ENCODE measurements at places on chromosomes 4 and X.

DNA sequence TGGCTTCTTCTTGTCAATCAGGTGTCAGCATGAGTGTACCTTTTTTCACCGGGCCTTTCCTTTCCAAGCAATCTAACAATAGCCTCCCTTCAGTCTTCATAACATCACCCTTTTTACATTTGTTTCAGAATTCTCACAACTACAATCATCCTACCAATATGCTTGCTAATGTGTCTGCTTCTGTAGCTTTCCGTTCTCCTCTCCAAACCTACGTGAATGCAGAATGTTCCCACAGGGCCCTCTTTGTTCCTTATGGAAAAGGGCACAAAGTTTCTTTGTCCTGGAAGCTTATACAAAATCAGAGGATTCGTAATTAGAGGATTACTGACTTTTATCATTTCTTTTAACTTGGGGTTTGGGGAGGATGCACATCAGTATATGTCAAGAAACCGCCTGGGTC is 461.8 kb downstream of the CENPC start:
- DNase-seq: no peak

DNA sequence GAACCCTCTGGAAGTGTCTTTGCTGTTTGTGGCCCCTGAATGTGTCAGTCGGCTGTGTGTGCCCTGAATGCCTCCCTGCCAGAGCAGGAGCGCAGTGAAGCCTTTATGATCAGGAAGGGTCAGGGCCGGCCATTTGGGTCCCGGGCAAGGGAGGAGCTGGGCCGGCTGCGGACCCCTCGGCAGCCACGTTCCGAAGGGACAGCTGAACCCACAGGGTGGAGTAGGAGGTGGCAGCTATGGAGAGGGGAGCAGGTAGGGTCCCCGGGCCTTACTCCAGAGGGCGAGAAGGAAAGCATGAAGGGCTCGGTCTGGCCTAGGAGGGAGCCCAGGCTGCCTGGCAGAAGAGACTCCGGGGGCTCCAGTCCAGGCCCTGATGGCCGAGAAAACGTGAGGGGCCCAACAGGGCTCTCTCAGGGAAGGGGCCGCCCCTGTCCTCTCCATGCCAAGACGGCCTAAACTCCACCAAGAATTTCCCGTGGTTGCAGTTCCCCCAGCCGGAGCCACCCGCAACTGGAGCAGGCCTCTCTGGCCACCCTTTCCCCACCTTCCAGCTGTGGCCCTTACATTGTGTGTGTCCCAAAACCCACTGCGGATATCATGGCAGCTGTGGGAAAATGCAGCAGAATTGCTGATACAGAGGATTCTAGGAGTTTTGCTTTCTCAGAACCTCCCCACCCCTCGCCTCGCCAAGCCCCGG is 182.2 kb upstream of the STK26 start:
- no peak for DNase-seq

DNA sequence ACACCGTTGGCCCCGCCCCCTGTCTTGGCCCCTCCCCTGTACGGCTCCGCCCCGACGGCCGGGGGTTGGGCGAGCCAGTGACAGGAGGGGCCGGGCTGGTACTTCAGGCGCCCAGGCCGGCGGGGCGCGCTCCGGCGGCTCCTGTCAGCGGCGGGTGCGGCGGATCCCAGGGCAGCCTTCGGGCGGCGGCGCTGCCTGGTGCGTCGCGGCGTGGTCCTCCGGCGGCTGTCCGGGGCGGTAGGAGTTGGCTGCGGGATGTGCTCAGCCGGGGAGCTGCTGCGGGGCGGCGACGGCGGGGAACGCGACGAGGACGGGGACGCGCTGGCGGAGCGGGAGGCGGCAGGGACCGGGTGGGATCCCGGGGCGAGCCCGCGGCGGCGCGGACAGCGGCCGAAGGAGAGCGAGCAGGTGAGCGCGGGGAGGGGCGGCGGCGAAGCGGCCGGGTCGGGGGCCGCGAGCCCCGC is at the start of gene FAM241A:
FAM241A (plus strand) TSS at position 129 of the 464 bp plus-strand sequence; CDS start at position 256, 127 bp downstream.
- peak; percentile 97 for DNase-seq

GRCh38 chrX:154967603-154968002 is 54.9 kb downstream of the F8 start:
- DNase-seq: peak; percentile 16

DNA sequence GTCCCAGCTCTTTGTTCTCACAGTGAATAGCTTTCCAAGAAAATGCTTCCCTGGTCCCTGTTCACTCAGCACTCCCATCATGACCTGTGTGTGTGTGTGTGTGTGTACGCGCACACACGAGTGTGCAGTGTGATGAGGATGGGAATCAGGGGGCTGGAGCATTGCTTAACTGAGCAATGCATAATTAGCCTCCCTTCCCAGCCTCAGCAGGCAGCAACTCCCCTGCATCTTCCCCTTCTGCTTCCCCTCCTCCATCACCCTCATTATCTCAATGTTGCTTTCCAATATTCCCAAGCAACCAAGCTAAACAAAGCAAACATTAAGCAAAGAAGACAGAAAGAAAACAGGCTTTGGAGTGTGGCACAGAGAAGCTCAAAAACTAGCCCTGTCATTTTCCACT is 137.0 kb downstream of the RBM47 start:
- no peak for DNase-seq

DNA sequence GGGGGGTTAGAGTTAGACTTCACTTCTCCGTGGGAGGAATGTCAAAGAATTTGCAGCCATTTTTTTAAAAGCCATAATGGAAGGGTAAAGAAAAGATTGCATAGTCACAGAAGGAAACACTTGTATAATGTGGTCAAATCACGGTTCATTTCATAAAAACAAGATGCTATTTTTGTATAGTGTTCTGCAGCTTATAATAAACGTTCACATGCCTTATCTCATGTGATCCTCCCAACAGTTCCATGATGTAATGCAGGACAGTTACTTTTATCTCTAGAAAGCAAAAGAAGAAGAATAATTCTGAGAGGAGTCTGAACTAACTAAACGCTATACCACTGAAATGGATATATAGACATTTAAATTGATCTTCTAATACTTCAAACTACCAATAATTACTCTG is 71.3 kb upstream of the CAMK2D start:
- DNase-seq: no peak

DNA sequence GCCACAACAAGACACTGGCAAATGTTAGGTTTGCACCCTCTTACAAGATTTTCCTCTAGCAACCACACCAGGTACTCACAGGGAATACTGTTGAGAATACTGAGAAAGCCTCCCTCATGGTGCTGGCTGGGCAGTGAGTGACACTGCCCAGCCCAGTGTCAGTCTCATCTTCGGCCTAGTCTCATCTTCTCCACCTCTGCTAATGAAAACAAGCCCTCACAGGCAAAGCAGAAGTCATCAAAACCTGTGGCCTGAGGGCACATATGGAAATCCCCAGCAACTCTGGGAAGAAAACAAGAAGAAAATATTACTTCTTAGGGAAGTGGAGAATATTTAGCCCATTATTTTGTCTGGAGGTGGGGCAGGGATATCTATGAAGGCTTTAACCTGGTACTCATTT is 7.9 kb upstream of the ADAM29 start:
- no peak for DNase-seq

DNA sequence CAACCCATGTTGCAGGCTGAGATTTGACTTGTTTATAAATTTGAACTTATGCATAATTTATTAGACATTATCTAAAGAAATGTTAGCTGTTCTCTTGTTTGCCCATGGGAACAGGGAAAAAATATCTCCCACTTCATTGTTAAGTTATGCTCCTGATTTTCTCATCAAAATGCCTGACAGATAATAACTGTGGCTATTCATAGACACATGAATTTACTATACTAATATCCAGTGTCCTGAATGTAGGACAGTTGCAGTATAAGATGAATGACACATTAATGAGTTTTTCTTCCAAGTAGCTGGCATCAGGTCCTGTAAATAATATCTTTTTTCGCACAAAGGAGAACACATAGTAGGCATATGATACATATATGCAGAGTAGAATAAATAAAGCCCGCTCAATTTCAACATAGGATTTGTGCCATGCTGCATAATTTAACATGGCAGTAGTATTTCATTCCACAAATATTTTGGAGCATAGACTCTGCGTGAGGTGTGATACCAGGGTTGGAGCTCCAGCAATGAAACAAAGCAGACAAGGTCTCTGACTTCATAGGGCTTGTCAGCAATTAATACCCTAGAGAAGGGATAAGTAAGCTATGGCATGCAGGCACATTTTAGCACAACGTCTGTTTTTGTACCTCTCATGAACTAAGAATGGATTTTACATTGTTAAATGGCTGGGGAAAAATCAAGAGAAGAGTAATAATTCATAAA is 40.4 kb upstream of the DDX53 start:
- DNase-seq: no peak

DNA sequence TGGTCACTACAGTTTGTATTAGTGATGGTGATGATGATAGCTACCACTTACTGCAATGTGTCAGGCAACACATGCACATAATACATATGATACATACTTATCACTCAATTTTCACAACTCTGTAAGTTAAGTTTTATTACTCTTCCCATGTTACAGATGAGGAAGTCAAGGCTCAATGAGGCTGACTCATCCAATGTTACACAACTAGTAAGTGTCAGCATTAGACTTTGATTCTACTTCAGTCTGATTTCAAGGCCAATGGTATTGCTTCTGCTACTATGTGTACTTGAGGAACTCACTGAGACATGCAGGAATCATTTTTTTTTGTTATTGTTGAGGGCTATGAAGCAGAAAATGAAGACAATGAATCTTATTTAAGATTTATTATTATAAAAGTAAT is 96.4 kb upstream of the TRPC5OS start:
- no peak for DNase-seq

Measured in urothelium cell line (cell line).